ENCODE measurements at places on chromosomes 13 and 19.

- DNase-seq, result no peak
These were observed 37.7 kb downstream of the GSX1 start for GRCh38 chr13:27830010-27830409.

GRCh38 chr19:16605553-16605994 lies 22.4 kb downstream of the MED26 start:
- DNase-seq, result no peak

- no peak for DNase-seq
These were observed 9.9 kb downstream of the FBXL3 start for GRCh38 chr13:77016888-77017623.

- no peak for DNase-seq
These were observed 184.2 kb downstream of the PTPRS start for GRCh38 chr19:5156231-5156986.

GRCh38 chr19:17685451-17686022 lies 2.6 kb downstream of the UNC13A start:
- DNase-seq, result no peak

DNA sequence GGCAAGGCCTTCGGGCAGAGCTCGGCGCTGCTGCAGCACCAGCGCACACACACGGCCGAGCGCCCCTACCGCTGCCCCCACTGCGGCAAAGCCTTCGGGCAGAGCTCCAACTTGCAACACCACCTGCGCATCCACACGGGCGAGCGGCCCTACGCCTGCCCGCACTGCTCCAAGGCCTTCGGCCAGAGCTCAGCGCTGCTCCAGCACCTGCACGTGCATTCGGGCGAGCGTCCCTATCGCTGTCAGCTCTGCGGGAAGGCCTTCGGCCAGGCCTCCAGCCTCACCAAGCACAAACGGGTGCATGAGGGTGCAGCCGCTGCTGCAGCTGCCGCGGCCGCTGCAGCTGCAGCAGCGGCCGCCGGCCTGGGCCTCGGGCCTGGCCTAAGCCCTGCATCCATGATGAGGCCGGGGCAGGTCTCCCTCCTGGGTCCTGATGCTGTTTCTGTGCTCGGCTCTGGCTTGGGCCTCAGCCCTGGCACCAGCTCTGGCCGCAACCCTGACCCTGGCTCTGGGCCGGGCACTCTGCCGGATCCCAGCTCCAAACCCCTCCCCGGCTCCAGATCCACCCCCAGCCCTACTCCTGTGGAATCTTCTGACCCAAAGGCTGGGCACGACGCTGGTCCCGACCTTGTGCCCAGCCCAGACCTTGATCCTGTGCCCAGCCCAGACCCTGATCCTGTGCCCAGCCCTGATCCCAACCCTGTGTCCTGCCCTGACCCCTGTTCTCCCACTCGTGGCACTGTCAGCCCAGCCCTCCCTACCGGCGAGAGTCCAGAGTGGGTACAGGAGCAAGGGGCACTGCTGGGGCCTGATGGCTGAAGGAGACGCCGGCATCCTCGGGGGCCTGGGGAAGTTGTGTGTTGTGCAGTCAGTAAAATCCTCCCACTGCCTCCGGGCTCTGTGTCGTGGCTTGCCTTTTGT lies 2.0 kb upstream of the MCOLN1 start:
- DNase-seq, result no peak

GRCh38 chr13:76091076-76091475 lies 454.9 kb downstream of the LMO7 start:
- no peak for DNase-seq

GRCh38 chr13:51000061-51000460 lies 90.5 kb downstream of the RNASEH2B start:
- DNase-seq, result no peak

DNA sequence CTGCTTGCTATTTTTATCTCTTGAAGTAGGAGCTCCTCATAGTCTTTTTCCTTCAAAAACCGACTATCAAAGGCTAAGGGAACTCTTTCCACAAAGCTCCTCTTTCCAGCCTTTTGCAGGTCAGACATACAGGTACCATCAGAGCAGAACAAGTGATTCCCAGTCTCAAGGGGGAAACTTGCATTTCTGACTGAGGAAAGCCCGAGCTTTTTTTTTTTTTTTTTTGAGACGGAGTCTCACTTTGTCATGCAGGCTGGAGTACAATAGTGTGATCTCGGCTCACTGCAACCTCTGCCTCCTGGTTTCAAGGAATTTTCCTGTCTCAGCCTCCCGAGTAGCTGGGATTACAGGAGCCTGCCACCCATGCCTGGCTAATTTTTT lies 32.0 kb downstream of the RUBCNL start:
- DNase-seq, result no peak

DNA sequence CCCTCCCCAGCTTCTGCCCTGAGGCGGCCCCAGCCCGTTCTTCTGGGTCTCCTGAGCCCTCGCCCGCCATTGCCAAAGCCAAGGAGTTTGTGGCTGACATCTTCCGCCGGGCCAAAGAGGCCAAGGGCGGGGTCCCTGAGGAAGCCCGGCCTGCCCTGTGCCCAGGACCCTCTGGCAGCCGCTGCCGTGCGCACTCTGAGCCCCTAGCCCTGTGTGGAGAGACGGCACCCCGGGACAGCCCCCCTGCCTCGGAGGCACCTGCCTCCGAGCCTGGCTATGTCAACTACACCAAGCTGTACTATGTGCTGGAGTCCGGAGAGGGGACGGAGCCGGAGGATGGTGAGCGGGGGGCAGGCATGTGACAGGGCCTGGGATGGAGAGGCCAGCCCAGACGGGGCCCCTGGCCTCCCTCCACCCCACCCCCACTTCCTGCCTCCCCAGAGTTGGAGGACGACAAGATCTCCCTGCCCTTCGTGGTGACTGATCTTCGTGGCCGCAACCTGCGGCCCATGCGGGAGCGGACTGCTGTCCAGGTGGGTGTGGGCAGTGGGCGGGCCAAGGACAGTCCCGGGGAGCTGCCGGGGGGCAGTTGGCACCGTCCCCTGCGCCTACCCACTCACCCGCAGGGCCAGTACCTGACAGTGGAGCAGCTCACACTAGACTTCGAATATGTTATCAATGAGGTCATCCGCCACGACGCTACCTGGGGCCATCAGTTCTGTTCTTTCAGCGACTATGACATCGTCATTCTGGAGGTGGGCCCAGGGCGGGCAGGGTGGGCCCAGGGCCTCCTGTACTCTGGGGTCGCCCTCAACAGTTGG lies 7.0 kb downstream of the DCAF15 start:
- DNase-seq, result no peak

DNA sequence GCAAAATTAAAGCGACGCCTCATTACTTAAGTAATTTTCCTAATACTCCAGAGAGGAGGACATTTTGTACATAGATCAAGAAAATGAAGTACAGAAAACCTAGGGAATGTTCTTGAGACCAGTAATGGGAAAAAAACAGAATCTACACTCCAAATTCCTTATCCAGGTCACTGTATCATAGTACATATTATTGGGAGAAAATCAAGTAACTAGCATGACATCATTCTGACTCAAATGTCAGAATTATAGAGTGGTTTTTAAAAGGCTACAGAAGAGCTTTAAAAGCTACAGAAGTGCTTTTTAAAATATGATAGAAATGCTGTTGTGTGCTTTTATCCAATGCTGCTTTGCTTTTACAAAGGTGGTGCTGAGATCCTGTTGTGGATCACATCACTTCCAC lies 86.3 kb upstream of the SLC15A1 start:
- no peak for DNase-seq

Data from epithelial cell of prostate (primary cell).